ENCODE measurements at places on chromosomes 16 and 17.

- no peak overlapping the region for H3K27ac ChIP-seq
- H3K4me1 ChIP-seq = no peaks in the 10 kb centered on the region
- DNase-seq = peak; percentile 51
- H3K27me3 ChIP-seq = no peaks in the 10 kb centered on the region
- H3K4me3 ChIP-seq = no peak overlapping the region
Observed at GRCh38 chr17:39591958-39592954, 15.5 kb downstream of the NEUROD2 start.

- H3K36me3 ChIP-seq = no peaks in the 10 kb centered on the region
- H3K27ac ChIP-seq = no peak overlapping the region
- H3K27me3 ChIP-seq = no peaks in the 10 kb centered on the region
- no peak for DNase-seq
- peaks cover 3% of the 10 kb centered on the region for H3K4me1 ChIP-seq
Observed at GRCh38 chr16:66701516-66701915, 5.0 kb upstream of the CMTM4 start.

GRCh38 chr17:9702482-9702881, 57.2 kb downstream of the USP43 start:
- DNase-seq = no peak
- H3K4me1 ChIP-seq = no peaks in the 10 kb centered on the region
- no peak overlapping the region for H3K27ac ChIP-seq
- no peaks in the 10 kb centered on the region for H3K27me3 ChIP-seq
- no peak overlapping the region for H3K4me3 ChIP-seq
- H3K36me3 ChIP-seq = no peaks in the 10 kb centered on the region

DNA sequence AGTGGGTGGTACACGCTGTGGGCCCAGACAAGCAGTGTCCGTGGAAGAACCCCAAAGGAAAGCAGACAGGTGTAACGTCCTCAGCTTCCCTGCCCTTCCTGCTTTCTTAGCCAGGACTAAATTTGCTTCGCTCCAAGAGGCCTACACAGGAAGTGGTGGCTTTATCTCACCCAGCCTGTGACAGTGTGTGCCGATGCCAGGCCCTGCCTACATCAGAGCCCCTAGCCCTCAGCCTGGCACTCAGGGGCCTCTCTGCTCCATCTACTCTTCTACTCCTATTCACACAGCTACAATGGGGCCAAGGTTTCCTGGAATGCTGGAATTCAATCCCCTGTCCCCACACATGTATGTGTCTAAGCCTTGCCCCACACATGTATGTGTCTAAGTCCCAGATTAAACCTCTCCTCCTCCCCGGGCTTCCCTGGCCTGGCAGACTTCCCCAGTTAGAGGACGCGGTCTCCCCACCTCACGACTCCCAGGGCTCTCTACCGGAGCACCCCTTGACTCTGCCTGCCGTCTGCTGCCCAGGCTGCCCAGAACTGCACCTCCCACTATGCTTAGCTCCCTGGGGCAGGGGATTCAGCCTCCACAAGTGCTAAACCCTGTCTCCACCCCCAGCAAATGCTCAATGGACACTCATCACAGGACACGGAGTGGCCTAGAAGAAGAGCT, 8.2 kb downstream of the PGAP3 start:
- no peaks in the 10 kb centered on the region for H3K36me3 ChIP-seq
- peaks cover 5% of the 10 kb centered on the region for H3K4me1 ChIP-seq
- no peak overlapping the region for H3K27ac ChIP-seq
- no peak for DNase-seq
- H3K27me3 ChIP-seq = no peaks in the 10 kb centered on the region
- H3K4me3 ChIP-seq = no peak overlapping the region

DNA sequence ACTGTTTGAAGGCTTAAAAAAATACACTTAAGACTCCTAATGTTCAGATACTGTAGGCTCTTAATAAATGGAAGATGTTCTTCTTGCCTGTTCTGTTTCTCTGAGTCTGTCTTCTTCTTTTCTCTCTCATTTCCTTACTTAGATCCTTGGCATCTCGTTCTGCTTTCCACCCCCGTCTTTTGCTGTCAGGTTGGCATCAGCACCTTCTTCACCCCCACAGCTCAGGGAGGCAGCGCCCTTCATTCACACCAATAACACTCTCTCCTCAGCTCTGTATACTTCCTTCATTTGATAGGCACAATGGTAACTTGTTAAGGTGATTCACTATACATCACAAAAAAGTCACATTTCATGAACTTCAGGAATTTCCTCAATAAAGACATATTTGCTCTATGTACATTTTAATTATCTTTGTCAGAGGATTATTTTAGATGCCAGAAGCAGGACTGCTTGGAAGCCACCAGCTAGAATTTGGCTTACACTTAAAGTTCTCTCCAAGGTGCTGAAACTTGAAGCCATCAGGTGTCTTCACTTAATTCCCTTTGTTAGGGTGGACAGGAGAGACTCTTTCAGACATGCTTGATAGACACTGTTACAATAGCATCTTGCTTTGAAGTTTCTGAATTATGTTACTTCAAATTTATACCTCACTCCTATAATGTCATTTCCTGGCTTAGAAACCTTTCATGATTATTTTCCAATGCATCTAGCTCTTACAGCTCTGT, 670.1 kb upstream of the C16orf82 start:
- H3K36me3 ChIP-seq = no peaks in the 10 kb centered on the region
- no peaks in the 10 kb centered on the region for H3K4me1 ChIP-seq
- no peak overlapping the region for H3K27ac ChIP-seq

DNA sequence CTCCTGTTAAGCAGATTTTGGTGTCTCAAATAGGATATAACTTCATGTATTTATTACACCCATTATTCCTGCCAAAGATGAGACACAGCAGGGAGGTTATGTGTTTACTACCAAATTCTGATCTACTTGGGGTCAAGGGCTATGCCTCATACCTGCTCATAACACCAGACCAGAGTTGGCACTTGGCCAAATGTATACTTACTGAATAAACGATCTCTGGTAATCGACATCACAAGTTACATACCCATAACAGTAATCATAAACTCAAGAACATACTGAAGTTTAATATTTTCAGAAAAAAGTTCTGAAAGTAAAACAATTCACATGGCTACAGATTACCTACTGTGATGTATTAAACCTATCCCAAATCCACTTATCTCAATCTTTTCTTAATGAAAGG, 2.9 kb downstream of the TMEM170A start:
- no peak overlapping the region for H3K4me3 ChIP-seq
- no peaks in the 10 kb centered on the region for H3K27me3 ChIP-seq
- no peak overlapping the region for H3K27ac ChIP-seq
- peaks cover 16% of the 10 kb centered on the region for H3K4me1 ChIP-seq
- DNase-seq = no peak

- H3K27me3 ChIP-seq = no peaks in the 10 kb centered on the region
- no peaks in the 10 kb centered on the region for H3K36me3 ChIP-seq
- H3K4me3 ChIP-seq = no peak overlapping the region
- H3K27ac ChIP-seq = no peak overlapping the region
- DNase-seq = no peak
Observed at GRCh38 chr17:66863820-66864219, 28.9 kb downstream of the CACNG5 start.

DNA sequence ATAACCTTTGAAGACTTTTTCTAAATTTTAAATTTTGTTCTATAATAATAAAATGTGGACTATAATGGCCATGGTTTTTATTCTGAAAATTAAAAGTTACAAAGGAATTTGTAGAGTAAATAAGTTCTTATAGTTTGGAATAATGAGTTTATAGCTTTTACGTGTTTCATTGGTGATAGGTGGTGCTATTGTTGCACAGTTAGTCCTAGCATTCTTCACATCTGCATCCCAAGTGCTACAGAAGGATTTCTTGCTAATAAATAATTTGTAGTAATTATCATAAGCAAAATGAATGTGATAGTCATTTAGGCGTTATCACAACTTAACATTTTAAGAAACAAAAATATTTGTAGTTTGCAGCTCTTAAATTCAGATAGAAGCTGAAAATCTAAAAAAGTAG, 67.9 kb downstream of the BCAS3 start:
- DNase-seq = no peak
- no peaks in the 10 kb centered on the region for H3K4me1 ChIP-seq
- no peaks in the 10 kb centered on the region for H3K36me3 ChIP-seq
- H3K27me3 ChIP-seq = no peaks in the 10 kb centered on the region
- H3K27ac ChIP-seq = no peak overlapping the region

DNA sequence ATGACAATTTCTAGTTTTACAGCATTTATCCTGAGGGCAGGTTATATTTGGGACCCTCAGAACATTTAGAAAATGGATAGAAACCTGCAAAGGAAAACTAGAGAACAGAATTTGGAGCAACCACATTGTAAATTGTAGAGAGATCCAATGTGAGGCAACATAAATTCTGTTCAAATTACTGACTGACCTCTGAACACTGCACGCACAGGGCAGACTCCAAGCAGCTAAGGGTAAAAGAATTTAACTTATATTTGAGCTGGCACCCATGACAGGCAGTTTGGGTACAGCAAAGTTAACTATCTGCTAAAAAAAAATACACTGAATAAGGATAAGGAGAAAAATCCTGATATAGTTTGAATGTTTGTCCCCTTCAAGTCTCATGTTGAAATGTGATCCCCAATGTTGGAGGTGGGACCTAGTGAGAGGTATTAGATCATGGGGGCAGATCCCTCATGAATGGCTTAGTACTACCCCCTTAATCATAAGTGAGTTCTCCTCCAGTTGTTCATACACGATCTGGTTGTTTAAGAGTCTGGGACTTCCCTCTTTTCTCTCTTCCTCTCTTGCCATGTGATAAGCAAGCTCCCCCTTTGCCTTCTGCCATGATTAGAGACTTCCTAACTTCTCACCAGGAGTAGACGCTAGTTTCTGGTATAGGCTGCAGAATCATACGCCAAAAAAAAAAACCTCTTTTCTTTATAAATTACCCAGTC, 75.7 kb downstream of the FBXL20 start:
- no peak for DNase-seq
- H3K27ac ChIP-seq = no peak overlapping the region
- no peak overlapping the region for H3K4me3 ChIP-seq
- no peaks in the 10 kb centered on the region for H3K4me1 ChIP-seq

DNA sequence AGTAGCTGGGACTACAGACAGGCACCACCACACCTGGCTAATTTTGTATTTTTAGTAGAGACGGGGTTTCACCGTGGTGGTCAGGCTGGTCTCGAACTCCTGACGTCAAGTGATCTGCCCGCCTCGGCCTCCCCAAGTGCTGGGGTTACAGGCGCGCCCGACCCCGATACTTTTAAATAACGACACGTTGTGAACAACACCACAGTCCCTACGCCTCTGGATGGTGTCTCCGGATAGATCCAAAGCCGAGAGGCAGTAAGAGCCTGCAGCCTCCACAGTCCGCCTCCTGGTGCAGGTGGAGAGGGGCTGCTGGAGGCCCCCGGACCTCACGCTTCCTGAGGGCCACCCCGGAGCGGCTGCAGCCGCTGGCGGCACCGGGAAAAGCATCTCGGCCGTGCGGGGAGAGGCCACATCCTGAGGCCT, 741 bp upstream of the TLCD3A start:
- H3K4me3 ChIP-seq = peak overlapping the region; percentile 90
- H3K27me3 ChIP-seq = no peaks in the 10 kb centered on the region
- no peaks in the 10 kb centered on the region for H3K4me1 ChIP-seq
- DNase-seq = no peak

DNA sequence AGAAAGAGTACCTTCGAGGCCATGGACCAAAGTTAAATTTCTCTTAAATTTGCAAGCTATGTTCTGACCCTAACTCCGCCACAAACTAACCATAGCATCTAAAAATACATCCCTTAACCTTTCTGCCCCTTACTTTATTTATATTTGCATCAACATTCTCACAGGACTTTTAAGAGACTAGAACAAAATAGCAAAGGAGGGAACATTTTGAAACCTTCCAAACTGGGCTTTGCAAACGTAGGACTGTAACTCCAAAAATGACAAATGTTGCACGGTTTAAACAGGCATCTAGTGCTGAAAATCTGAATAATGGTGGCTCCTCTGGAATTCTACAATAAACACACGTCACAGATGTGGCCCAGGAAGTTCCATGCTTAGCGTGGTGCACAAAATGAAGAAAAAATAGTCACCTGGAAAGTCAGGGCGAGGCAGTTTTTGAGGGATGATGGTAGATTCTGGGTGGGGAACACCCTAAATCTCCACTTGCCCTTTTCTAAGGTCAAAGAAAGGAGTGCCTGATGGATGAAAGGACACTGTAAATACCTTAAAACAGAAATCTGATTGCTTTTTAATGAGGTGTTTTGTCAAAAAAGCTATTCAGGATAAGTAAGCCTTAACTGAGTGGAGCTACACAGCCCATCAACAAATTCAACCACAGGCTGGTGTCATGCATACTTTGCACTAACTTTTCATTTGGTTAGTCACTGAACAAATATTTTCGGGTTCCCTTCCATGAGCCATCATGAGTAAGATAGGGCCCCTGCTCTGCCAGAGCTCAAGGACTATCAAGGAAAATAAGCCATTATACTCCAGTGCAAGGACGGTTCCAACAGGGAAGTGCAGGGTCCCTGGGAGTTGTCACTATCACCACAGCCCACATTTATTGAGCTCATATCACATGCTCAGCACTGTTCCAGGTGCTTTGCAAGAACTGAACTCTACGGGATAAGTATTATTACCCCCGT, 21.2 kb downstream of the ARHGAP17 start:
- no peak for DNase-seq
- H3K4me3 ChIP-seq = no peak overlapping the region
- H3K4me1 ChIP-seq = peaks cover 27% of the 10 kb centered on the region
- H3K27ac ChIP-seq = no peak overlapping the region
- H3K36me3 ChIP-seq = no peaks in the 10 kb centered on the region
- H3K27me3 ChIP-seq = no peaks in the 10 kb centered on the region

DNA sequence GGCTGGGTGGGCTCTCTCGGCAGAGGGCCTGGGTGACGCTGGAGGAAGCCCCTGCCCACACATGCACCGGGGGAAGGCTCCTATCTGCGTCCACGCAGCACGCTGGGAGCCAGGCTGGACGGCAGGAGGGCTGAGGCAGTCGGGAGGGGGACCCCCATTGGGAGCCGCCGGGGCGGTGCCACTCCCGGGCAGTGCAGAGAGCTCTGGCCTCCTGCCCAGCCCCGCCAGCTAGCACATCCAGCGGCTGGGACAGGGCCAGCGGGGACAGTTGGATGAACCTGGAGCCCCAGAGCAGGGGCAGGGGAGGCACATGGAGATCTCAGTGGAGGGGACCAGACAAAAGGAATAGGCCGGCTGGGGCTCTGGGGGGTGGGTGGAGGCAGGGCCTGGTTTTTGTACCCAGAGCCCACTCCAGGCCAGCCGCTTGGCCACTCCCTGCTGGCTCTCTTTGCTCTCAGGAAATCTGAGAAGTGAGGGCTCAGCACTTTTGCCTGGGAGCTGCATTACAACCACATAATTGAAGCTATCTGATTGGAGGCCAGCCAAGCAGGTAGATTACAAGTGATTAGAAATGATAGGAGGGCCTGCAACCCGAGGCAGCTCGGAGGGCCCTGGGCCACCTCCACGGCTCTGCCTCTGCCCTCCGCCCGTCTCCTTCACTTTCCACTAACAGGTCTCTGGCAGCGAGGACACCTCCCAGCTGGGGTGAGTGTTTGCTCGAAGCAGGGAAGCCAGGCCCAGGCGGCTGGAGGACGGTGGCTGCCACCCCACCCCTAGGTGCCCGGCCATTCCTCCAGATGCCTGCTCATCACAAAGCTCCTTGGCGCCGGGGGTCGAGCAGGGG, 40.1 kb downstream of the ENGASE start:
- no peaks in the 10 kb centered on the region for H3K27me3 ChIP-seq
- no peak overlapping the region for H3K27ac ChIP-seq
- no peaks in the 10 kb centered on the region for H3K36me3 ChIP-seq
- H3K4me1 ChIP-seq = no peaks in the 10 kb centered on the region
- peak; percentile 37 for DNase-seq
- H3K4me3 ChIP-seq = no peak overlapping the region

- H3K27me3 ChIP-seq = no peaks in the 10 kb centered on the region
- no peaks in the 10 kb centered on the region for H3K36me3 ChIP-seq
Observed at GRCh38 chr16:79914961-79915720, 314.6 kb upstream of the MAF start.

GRCh38 chr17:50775926-50776325, 8.6 kb upstream of the ANKRD40CL start:
- H3K27ac ChIP-seq = no peak overlapping the region
- H3K36me3 ChIP-seq = no peaks in the 10 kb centered on the region
- no peak overlapping the region for H3K4me3 ChIP-seq
- H3K27me3 ChIP-seq = no peaks in the 10 kb centered on the region

Measured in pancreas (tissue), 10 donors.